Right cardiac atrium (tissue), 5 donors: ENCODE measurements at places on chromosomes 7 and 10. TPM values are rescaled to one million over a fixed set of nuclear protein-coding genes. Genes with fewer than 3 reads are reported as not detected.

GRCh38 chr10:812787-813186 lies 118.7 kb downstream of the LARP4B start:
- no peak for DNase-seq

GRCh38 chr7:30093420-30093952 lies 41.3 kb upstream of the MTURN start:
- DNase-seq, result peak; percentile 55

GRCh38 chr10:121751191-121751760 lies 153.0 kb upstream of the FGFR2 start:
- DNase-seq, result no peak

The AKR1B1 gene
- total RNA-seq, result 191 TPM

The GIMAP7 gene
- total RNA-seq, result 13.8 TPM
